ENCODE measurements at places on chromosomes 6 and 20.

DNA sequence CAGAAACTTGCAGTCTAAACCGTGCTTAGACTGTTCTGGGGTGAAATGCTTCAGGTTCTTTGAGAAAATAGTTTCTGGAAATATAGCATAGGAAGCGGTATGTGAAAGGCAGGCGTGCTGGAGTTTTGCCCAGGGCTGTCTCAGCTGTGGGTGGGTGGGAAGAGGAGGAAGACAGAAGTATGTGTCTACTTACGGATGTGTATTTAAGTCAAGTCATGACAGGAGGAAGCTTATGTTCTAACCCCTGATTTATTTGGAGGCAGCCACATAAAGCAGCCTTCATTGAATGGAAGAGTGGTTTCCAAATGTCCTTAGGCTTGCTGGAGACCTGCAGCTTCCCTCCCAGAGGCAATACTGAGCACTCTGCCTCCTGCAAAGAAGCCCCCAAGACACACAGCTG lies 345.8 kb upstream of the PRND start:
- DNase-seq = no peak

- no peak for DNase-seq
Measured at GRCh38 chr6:152220786-152221185, 413.3 kb downstream of the ESR1 start.

DNA sequence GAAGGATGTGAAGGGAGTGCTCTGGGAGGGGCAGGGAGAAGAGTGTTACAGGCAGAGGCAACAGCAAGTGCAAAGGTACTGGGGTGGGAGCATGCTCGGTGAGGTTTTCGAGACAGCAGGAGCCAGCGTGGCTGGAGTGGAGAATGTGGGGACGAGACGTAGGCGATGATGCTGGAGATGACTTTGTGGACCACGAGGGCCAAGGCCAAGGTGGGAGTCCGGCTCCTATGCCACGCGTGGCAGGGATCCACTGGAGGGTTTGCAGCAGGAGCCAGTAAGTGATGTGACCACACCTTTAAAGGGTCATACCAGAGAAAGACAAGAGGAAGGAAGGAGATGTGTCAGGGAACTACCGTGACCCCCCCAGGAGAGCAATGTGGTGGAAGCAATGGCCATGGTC lies 7.3 kb downstream of the PTGIS start:
- no peak for DNase-seq

DNA sequence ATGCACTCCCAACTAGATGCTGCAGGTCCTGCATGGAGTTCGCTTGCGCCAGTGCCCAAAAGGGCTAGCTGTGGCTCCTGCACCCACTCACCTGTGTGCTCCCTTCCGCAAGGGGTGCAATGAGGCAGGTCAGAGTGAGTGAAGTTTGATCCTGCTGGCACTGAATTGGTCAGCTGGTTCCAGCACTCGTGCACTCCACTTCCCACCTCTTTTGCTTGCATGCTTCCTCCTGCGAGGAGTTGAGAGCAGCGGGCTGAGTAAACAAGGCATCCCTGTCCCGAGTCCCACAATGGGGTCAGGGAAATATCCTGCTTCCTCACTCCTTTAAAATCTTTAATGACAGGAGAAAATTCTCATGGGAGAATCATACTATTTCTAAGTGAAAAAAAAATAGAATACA lies 86.2 kb downstream of the LCA5 start:
- DNase-seq = no peak

DNA sequence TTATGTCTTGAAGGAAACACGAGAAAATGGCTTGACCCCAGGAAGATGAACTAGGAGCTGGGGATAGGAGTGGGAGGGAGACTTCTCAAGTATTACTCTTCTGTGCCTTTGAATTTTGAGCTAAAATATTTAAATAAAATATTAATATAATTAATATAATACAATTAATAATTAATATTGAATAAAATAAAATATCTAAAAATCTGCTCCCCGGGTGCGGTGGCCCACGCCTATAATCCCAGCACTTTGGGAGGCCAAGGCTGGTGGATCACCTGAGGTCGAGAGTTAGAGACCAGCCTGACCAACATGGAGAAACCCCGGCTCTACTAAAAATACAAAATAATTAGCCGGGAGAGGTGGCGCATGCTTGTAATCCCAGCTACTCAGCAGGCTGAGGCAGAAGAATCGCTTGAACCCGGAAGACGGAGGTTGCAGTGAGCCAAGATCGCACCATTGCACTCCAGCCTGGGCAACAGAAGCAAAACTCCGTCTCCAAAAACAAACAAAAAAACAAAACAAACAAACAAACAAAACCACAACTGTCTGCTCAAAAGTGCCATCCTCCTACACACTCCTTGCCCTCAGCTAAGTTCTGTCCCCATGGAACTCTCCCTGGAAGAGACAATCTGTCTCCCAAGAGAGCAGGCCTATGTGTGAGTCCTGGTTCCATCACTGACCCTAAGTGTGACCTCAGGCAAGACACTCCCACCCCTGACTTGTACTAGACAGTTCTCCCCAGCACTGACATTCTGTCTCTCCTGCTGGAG lies 13.7 kb upstream of the TRIB3 start:
- DNase-seq = no peak

- DNase-seq = no peak
Measured at GRCh38 chr6:30091577-30092381, 16.2 kb upstream of the RNF39 start.

GRCh38 chr6:72984981-72985665 lies 240.2 kb downstream of the KHDC1L start:
- DNase-seq = no peak

DNA sequence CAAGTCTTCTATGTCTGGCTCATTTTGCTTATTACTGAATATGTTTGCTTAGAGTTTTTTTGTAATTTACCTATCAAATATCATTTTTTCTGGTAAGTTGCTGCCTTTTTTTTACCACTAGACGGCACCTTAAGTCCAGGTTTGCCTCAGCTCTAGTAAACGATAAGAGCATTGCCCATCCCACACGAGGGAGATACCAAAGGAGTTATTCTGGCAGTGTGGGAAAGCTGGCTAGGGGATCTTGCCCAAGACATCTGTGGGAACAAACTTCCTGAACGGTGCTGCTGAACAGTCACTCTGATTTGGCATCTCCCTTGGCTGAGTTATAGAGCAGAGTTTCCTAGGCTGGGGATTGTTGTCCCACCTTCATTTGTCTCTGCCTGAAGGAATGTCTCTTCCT lies 306.4 kb downstream of the COL12A1 start:
- no peak for DNase-seq

Data from NCI-H774 (cell line).